Immature natural killer cell (primary cell): ENCODE measurements at places on chromosomes 5 and 9. TPM values are rescaled to one million over a fixed set of nuclear protein-coding genes. Genes with fewer than 3 reads are reported as not detected.

GRCh38 chr9:133342069-133342406 lies 5.9 kb downstream of the MED22 start:
- no peak for DNase-seq

DNA sequence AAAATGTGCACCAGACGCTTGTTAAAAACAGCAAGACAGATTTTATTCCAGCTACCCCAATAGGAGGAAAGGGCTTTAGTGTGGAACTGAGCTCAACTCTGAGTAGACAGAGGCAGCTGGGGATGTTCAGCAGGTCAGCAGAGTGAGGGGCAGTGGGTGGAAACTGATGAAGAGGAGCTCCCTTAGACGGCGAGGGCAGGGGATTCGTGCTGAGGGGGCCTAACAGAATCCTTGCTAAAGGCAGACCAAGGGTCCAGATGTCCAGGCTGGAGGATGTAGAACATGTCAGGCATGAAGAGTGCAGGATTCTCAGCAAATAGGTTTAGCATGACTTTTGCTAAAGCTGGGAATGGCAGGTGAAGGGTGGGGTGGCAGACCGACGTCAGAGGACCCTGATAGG lies 71.9 kb upstream of the OLFM1 start:
- DNase-seq: no peak

- DNase-seq: no peak
Measured at GRCh38 chr5:13629218-13629617, 315.3 kb downstream of the DNAH5 start.

DNA sequence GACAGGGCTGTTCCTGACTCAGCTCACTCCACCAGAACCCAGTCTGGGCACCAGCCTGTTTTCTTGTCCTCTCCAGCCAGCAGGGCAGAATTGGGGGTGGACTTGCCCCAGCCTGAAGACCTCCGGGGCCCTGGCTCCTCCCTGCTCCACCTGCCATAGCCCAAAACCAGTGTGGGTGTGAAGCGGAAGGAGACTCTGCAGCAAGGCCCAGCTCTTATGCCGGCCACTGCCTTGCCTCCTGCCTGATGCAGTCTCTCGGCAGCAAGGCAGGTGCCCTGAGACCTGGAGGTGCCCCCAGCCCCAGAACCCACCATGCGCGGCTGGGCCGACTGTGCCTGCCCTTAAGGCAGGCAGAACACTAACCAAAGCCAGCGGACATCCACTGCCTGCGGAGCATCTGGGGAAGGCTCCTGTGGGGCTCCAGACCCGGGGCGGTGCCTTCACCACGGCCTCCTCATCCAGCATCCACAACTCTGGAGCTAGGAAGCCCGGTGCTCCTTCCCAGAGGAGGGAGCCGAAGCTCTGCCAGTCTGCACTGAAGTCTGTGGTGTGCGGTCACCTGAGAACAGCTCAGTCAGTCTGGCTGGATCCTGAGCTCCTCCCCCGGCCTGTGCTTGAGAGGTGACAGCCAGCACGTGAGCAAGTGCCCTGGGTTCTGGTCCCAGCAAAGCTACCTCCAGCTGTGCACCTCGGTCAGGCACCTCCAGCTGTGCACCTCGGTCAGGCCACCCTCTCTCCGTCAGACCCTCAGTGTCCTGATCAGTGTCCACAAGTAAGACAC lies 116.7 kb downstream of the ADAMTS2 start:
- no peak for DNase-seq

DNA sequence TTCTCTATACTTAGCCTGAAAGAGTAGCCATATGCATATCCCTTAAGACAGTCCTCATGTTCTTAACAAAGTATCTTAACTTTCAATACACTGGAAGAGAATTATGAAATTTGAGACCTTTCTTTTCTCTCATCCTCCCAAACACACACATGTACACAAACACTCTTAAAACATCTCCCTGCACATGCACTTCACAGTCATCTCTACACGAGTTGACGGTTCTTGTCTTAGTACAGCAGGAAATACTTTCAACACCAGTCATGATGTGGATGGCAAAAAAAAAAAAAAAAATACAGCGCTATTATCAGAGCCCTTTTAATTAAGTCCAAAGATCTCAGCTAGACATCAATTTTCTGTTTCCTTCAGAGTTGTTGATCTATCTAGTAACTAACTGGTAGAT lies 43.6 kb upstream of the PCSK1 start:
- DNase-seq: no peak

DNA sequence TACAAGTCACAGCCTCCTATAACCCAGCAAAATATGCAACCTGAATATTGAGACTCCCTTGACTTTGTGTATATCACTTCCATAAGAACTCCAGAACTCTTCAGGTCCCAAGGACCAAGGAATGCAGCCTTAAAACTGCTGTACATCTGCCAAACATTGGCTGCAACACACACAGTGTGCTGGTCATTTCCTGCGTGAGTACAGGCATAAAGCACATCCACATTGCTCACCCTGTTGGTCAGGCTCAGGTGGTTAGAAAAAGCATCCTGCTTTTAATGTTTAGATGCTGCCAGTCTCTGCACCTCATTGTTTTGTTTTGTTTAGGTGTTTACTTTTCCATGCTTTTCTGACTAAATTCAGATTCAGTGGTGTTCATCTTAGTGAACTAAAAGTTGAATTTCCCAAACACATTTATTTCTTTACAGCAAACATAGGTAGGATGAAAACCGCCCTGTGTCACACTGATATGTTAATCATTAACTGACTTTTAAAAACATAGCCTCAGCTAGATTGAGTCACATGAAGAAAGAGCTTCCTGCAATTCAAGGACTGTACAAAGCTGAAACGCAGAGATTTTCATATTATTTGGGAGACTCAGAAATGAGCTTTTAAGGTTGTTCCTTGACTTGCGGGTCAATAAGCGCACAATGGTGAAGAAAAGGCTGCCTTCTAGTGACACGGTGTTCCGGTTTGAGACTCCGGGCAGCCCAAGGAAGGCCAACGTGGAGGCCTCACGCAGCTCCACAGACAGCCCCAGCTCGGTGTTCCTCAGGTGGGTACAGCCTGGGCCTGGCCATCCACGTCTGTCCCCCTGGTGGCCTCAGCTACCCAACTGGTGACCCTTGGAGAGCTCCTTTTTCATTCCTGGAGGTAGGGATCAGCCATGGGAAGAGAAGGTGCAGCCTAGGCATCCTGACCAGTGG lies 52.2 kb upstream of the GRAMD2B start:
- DNase-seq: no peak

Gene GRXCR2
- polyA plus RNA-seq: not detected

GRCh38 chr9:116627433-116627832 lies 59.7 kb upstream of the TRIM32 start:
- DNase-seq: no peak

- no peak for DNase-seq
Measured at GRCh38 chr9:88837731-88838130, 153.5 kb upstream of the S1PR3 start.

DNA sequence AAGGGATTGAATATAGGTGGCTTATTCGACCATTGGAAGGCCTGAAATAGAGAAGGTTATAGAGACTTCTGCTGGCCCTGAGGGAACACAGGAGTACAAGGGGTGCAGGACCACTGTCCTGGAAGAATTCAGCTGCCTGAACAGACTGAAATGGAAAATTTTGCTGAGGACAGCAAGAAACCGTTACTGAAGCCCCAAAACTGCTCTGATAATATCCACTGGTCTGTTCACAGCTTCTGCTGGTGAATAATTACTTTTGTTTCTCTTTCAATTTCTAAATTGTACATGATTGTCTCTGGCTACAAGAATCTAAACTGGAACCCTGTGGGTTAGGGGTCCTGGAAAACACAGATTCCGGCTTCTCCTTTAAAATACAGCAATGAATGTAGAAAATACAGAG lies 218.5 kb upstream of the CDH12 start:
- DNase-seq: no peak

DNA sequence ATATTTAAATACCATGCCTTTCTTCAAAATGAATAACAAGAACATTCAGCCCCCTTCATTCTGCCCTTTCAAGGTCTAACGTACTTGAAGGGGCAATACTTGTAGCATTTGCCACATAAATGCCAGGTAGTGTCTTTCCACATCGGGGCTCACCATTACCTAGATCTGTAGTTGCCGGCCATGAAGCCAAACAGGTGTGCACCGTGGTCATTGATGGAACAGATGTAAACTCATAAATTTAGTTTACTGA lies 193.0 kb downstream of the CD180 start:
- no peak for DNase-seq

GRCh38 chr5:117201001-117201400 lies 626.4 kb upstream of the SEMA6A start:
- no peak for DNase-seq

Gene PCDHGB5
- 2.0 TPM for polyA plus RNA-seq

Gene SPATA31E1
- polyA plus RNA-seq: not detected

Gene C9
- polyA plus RNA-seq: not detected

Gene C5orf52
- not detected for polyA plus RNA-seq

- no peak for DNase-seq
Measured at GRCh38 chr5:14830210-14831005, 41.2 kb downstream of the ANKH start.

DNA sequence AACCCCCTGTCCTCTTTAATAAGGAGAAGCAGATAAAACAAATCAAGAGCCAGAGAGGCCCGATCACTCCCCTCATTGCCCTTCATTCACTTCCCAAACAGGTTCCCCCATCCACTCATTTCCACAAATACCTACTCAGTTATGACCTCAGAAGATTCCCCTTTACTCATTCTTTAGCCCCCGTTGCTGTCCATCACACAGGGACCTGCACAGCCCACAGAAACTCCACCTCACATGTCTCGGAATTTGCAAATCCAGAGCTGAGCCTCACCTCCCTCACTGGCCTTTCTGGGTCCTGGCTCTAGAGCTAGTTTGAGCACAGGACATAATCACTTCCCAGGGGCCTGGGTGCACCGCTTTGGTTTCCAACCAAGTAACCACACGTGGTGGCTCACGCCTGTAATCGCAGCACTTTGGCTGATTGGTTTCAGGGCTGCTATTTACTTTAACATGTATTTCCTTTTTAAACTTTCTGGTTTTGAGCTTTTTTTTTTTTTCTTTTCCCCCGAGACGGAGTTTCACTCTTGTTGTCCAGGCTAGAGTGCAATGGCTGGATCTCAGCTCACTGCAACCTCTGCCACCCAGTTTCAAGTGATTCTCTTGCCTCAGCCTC lies 17.8 kb downstream of the ATP6V0E1 start:
- peak; percentile 53 for DNase-seq

DNA sequence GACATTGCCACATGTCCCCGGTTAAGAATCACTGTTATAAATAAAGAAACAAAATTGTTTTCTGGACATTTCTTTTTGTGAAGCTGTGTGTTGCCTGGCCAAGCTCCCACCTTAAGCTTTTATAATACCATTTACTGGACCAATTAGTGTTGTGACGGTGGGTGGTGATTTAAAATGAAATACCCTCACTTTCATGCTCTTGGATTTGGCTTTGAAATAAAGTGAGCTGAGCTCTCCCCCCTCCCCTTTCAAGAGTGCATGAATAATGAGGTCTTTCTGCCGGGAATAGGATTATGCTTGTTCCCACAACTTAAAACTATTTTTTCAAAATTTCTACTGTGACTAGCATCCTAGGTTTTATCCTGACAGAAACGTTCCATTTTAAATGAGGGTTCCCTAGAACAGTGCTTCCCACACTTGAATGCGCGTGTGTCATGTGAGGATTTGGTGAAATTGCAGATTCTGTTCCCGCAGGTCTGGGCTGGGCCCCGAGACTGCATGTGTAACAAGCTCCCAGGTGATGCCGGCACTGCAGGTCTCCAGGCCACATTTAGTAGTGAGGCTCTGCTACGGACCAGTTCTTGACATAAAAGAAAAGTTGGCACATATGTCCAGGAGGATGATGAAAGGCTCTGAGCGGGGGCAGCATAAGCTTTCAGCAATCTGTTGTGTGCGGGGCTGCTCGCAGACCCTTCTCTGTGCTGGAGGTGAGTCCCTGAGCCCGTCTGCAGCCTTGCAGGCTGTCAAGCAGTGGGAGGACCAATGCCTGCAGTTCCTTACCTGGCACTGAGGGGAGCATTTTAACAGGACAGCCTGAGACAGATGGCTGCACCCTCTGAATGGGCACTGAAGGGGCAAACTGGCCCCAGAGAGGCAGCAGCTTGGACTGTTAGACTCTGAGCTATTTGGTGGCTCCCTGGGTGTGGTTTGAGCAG lies 24.4 kb downstream of the IQGAP2 start:
- DNase-seq: no peak

GRCh38 chr5:160966921-160967320 lies 114.9 kb upstream of the ATP10B start:
- DNase-seq: no peak

Gene ADCY2
- polyA plus RNA-seq: not detected

GRCh38 chr9:134552349-134552990 lies 89.1 kb upstream of the COL5A1 start:
- no peak for DNase-seq

DNA sequence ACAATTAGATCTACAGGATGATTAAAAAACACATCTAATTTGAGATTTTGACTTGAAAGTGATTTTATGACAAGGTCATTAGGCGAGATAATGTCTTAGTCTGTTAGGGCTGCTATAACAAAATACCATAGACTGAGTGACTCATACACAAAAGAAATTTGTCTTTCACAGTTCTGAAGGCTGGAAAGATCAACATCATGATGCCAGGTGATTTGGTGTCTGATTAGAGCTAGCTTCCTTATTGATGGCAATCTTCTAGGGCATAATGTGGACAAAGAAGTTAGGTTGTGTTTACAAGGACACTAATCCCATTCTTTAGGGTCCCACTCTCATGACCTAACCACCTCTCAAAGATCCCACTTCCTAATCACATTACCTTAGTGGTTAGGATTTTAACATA lies 256.7 kb downstream of the TUSC1 start:
- DNase-seq: no peak

- DNase-seq: no peak
Measured at GRCh38 chr5:1181451-1182359, 19.7 kb upstream of the SLC6A19 start.
